ENCODE measurements at places on chromosomes 13 and 19.

DNA sequence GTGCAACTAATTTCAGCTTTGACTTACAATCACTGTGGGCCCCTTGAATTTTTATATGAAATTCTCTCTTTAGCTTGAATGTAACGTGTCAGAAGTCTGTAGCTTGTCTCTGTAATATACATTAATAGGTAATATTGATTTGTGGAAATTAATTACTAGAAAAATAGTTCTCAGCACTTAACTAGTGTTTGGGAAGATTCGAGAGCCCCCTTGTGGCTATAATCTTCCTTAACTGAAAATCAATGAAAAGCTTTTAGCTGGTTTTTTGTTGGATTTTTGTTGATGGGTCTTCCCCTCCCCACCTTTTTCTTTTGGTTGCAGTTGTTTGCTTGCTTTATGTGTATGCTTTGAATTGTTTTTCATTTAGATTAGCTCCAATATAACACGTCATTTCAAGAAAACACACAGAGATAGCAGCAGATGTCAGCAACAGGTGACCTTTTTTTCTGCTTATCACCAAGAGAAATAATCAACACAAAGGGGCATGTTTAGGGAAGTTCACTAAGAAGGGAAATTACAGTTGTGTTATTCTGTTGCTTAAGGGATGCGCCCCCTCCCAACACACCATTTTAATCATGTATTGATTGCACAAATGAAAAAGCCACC lies 176.8 kb downstream of the OXGR1 start:
- DNase-seq: no peak

GRCh38 chr13:42260903-42261654 lies 10.9 kb upstream of the AKAP11 start:
- DNase-seq: no peak

GRCh38 chr13:112522578-112522977 lies 65.4 kb downstream of the TUBGCP3 start:
- no peak for DNase-seq

- no peak for DNase-seq
Measured at GRCh38 chr13:50838031-50838430, 5.5 kb downstream of the DLEU7 start.

DNA sequence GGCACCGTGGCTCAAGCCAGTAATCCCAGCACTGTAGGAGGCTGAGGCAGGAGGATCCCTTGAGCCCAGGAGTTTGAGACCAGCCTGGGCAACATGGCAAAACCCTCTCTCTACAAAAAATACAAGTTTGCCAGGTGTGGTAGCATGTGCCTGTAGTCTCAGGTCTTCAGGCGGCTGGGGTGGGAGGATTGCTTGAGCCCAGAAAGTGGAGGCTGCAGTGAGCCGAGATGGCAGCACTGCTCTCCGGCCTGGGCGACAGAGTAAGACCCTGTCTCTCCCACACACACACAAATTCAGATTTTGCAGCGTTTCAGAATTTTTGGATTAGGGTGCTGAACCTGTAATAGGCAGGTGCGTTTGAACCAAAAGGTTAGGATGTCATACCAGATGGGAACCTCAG lies 2.2 kb downstream of the RPS11 start:
- no peak for DNase-seq

DNA sequence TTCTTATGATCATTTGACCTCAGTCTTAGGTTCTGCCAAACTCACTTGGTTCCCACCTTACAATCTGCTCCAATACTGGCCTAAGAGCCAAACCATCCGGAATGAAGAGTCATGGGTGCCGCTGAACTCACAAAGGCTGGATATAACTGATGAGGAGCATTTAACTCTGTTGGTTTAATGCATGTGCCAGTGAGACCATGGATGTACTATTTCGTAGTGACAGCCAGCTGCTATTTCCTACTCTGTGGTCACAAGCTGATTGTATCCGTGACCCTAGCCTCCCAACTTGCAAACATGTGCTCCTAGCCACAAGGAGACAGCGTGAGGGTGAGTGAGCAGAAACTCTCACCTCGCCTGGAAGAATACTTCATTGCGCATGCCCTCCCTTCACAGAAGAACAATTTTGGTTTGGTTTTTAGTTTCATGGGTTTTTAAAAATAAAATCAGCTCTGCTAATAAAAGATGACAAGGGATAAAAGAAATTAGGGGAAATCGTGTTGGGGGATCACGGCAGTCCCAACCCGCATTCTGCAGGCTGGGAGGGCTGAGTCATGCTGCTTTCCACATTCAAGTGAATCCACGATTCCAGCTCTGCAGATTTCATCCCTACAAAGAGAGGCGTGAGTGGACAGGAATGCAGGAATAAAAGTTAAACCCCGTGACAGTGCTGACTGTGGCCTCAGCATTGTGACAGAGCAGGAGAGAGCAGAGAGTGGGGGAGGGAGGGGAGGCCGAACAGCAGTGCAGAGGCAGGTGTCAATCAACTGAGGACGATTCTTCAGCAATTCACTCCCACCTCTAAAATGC lies 66.8 kb upstream of the RAP2A start:
- DNase-seq: no peak

DNA sequence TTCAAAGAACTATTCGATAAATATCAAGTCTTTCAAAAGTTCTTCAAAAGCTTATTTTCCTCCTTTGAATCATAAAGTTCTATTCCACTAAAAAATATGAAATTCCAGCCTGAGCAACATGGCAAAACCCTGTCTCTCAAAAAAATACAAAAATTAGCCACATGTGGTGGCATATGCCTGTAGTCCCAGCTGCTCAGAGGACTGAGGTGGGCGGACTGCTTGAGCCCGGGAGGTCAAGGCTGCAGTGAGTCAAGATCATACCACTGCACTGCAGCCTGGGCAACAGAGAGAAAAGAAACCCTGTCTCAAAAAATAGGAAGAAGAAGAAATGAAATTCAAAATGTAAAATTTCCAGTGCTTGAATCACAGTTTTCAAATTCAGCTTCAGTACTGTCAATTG lies 24.6 kb downstream of the CAB39L start:
- DNase-seq: no peak

- no peak for DNase-seq
Measured at GRCh38 chr13:40137400-40137799, 481.9 kb downstream of the COG6 start.

DNA sequence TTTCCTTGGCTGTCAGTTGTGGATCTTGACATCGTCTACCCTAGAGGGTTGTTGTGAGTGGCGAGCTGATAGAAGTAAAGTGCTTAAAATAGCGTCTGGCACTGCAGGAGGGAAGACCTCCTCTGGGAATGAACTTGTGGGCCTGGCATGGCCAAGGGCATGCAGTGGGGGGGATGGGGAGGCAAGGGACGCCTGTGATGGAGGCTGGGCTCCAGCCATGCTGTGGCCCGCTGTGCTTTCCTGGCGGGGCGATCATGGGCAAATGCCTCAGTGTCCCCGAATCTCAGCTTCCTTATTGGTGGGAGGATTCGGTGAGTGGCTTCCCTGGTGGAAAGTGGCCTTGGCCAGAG lies 10.7 kb downstream of the CARM1 start:
- no peak for DNase-seq

DNA sequence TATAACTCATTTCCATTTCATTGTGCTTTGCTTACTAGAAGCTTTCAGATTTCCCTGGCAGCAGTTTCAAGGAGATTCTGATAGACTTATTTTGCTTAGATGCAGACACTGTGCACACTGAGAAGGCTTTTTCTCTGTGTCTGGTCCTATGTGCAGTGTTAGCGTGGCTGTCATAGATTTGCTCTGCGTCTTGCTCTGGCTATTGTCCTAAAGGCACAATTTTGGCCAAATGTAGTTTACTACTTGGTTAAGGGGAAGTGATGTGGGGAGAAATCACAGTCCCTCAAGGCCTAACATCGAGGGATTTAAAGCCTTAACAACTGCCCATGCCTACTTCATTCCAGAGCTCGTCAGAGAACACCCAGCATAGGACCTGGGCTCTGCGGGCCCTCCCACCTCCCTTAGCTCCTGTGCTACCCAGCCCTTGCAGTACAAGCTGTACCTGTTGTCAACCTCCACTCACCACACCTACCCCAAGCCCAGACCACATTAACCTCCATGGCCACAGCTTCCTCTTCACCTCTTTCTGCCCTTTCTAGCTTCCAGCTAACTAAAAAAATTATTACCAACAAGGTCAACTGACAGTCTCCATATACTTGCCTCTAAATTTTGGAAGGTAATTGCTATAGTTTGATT lies 38.9 kb upstream of the KATNAL1 start:
- peak; percentile 74 for DNase-seq

- no peak for DNase-seq
Measured at GRCh38 chr19:46493236-46494145, 2.2 kb downstream of the PNMA8B start.

- no peak for DNase-seq
Measured at GRCh38 chr19:9966024-9966423, 29.7 kb upstream of the OLFM2 start.
